ENCODE measurements at places on chromosomes 1 and 21.

DNA sequence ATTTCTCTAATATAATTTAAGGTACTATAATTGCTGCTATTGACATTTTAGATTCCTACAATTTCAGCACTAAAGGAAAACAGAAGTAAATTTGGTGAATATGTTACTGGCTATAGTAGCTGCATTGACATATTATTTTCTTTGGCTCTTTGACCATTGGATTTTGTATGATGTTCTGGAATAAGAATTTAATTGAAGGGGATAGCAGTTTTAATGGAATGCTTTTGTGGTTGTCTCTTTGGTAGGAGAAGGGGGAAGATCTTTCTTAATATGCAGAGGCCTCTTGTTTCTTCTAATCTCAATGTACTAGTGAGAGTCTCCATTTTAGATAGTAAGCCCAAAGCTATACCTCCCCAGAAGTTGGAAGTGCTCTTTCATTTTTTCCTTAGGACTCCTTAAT lies 6.9 kb downstream of the DTL start:
- no peak for DNase-seq

GRCh38 chr21:38806942-38807284 lies 1.2 kb downstream of the ETS2 start:
- no peak for DNase-seq

- DNase-seq = no peak
Observed at GRCh38 chr21:41222247-41223068, 54.5 kb downstream of the BACE2 start.

DNA sequence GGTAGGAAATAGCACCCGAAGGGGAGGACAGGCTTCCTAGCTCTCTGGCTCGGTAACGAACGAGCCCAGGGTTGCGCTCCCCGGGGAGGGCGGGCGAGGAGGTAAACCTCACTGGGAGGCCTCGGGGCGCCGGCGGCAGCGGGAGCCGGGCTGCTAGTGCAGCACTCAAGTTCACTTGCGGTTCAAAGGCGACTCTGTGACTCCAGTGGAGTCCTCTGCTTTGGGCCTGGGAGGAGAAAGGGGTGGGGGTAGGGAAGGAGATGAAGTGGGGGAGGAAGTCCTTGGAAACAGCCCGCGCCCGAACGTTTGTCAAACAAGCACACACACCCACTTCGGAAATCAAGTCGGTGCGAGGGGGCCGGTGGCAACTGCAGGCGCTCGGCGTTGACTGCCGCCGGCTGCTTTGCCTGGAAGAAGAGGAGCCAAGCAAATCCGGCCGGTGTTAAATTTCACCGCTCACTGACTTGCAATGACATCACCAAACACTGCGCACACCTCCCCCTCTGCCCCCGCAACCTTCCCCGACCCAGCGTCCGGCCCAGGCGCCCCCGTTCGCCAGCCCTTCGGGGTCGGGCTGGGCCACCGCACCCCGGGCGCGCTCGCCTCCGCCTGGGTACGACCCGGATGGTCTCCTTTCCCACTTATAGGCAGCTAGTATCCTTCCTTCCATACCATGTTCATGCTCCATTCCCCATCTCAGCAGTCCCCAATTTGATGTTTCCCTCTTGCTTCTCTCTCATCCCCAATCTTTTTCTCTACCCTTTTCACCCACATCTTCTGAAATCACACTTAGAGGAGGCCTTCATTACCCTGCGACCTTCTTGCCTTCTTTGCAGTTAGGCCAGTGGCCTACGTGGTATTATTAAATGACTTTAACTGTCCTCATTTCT lies at the start of gene COL24A1:
Gene COL24A1 (minus strand): TSS at position 207 of the 890 bp plus-strand sequence. CDS start 376 bp downstream, outside the sequence.
- DNase-seq = no peak

- DNase-seq = no peak
Observed at GRCh38 chr1:225655509-225656258, 2.8 kb upstream of the ENAH start.

DNA sequence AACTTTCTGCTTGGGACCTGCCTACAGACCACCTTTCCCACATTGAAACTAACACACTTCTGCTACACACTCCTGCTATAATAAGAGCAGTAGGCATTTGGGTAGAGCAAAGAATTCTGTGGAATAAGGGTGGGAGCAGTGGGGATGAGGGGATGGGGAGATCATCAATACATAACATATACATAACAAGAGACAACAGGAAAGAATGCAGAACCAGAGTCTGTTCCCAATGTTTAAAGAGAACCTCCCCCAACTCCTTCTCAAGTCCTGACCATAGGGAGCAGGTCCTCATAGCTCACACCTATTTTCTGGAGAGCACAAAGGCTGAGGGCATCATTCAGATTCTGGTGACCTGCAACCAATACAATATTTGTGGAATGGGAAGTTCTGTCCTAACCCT lies 121.6 kb upstream of the BARHL2 start:
- DNase-seq = no peak

GRCh38 chr1:145961109-145961424 lies 3.2 kb upstream of the LIX1L start:
- no peak for DNase-seq

DNA sequence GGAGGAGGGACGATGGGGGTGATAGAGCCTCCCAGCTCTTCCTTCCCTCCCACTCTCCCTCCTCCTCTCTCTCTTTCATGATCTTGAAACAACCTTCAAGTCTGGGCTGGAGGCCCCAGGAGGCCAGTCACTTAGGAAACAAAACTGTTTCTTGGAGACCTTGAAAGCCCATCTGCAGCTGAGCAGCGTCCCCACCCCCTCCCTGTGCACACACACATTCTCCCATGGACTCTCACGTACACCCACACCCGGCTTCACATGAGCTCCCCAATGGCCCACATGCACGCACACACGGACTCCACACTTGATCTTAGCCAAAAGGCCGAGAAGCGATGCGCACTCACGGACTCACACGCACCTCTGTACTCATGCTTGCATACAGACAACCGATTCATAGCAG lies 3.2 kb upstream of the ATP1A2 start:
- no peak for DNase-seq

DNA sequence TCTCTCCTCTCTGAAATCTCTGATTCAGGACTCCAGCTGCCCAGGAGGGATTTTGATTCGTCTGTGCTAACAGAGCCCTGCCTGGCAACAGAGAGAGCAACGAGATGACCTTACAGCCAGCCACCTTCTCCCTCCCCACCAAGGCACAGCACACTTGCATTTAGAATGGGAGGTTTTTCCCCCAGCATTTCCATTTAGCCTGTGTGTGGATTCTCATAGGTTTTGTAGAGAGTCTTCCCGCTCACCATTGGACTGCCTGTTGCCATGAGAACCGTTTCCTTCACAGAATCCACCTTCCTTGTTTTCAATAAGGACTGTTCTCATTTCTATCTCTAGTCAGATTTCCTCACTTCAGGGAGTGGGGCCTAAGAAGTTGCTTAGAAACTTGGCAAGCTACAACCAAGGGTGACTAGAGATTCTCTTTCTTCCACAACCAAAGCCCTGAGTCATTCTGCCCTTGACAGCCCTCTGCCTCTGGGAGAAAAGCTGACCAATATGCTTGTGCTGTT lies 5.8 kb upstream of the IKBKE start:
- DNase-seq = no peak

- DNase-seq = no peak
Observed at GRCh38 chr1:83676106-83676505, 322.8 kb downstream of the TTLL7 start.

DNA sequence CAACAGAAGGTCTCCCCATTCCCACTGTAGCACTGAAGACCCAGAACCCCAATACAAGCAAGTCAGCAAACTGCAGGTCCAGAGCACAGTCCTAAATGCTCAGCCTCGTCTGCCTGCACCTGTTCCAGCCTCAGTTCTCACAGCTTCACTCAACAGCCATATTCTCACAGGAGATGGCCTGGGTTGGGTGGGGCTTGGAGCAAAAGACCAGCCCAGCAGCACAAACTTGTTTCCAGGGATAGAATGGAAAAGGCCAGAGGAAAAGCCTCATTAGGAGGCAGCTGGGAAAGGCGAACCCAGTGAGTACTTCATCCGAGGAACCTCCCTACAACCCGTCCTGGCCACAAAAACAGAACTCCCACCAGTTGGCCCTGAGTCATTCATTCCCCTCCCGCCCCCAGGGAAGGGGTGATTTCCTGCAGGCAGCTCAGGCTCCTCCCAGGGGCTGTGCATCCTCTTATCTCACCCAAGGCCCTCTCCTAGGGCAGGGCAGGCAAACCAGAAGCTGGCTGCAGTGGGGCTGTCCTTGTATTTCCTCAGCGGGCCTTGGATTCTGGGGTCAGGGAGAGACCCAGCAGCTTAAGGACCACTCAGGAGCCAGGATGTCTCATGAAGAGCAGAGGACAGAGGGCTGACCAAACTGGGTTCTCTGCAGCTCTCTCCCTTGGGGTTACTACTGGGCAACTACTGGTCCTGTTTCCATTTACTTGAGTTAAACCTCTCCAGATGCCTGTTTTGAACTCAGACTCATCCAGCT lies 7.4 kb upstream of the MPL start:
- DNase-seq = no peak

DNA sequence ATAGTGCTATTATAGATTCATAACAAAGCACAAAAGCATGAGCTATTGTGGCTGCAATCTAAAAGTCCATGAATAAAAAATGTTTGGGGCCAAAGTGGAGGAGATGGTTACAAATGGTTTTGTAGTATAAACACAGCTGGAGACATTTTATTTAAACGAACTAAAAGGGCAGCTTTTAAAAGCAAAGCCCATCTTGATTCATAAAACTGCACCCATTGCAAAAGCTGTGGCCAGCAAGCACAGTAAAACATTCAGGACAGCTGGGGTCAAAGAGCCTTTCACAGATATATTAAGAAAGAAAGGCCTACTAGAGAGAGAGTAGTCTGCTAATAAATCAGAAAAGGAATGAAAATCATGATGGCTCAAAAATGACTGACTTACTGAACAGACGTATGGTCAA lies 520.8 kb downstream of the NUF2 start:
- DNase-seq = no peak

DNA sequence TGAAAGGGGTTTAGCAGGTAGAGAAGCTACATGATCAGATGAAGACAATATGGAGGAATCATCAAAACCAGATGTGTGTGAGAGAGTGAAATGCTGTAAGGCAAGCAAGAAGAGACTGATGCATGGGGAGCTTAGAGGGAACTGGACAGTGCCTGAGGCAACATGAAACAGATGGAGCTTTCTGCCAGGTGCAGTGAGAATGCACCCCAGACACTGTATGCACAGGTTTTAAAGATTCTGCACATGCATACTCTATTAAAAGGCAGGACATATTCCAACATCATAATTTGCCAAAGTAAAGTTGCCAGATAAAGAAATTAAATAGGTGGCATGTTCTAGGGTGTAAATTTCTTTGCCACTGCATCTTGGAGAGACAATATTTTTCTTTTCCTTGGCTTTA lies 200.1 kb downstream of the AMY1C start:
- no peak for DNase-seq

- no peak for DNase-seq
Observed at GRCh38 chr1:94862718-94863117, 42.6 kb downstream of the SLC44A3 start.

GRCh38 chr1:14949270-14949835 lies 204.2 kb upstream of the TMEM51 start:
- no peak for DNase-seq

DNA sequence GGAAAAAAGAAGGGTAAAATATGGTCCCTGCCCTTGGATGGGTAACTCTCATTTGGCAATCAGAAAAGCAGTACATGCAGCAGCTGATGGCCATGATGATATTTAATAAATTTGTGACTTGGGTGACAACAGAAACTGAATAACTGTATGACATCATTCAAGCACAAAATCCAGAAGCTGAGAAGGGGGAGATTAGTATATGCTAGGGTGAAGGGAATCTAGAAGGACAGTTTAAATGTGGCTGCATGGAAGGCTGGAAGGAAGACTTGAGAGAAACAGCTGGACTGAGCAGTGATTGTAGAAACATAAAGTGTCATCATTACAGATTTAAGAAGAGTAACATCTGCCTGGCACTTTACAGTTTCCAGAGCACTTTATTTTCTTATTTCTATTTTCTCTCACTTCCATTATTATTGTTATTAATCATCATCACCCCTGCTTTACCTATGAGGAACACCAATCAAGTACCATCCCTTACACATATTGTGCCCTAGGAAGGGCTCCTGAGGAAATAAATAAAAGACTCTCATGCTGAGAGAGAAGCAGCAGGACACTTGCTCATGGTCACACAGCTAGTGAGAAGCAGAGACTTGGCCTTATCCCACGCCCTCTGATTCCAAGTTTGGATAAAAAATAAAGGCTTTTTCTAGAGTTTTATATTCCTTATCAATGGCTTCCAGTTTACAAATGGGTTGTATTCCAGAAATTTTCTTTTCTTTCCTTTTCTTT lies 207.2 kb downstream of the PBX1 start:
- DNase-seq = no peak

GRCh38 chr1:223860051-223860622 lies 14.4 kb upstream of the TP53BP2 start:
- DNase-seq = no peak

DNA sequence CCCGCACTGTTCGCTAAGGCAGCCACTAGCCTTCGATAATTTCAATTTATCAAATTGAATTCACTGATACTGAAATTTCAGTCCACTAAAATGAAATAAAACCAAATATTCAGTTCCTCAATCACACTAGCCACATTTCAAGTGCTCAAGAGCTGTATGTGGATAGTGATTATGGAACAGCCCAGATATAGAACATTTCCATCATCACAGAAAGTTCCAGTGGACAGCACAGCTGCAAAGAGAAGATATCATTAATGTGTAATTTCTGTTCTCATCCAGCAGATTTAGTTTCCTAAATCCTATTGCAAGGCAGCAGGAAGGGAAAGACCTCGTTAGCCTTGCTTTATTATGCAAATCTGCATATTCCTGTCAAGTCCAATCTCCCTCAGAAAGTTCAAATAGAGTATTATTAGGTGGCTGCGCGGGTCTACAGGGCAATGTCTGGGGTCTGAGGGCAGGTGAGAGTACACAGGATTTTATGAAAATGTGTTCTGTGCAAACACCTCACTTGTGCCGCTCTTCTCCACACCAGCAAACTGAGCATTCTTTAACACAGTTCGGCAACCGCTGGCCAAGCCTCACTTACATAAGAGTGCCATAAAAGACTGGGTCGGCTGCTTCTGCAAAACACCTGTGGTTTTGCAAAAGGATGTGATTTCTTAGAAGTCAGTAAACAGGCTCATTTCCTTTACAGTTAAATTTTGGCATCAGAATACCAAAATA lies 22.4 kb downstream of the CAPZB start:
- no peak for DNase-seq

Measured in GM19239 (cell line).